ENCODE measurements at places on chromosomes 16 and 17. TPM values are rescaled to one million over a fixed set of nuclear protein-coding genes. Genes with fewer than 3 reads are reported as not detected.

The BORCS6 gene
- 7.3 TPM for total RNA-seq

The ABCC12 gene
- 0.09 TPM for total RNA-seq

The PAM16 gene
- total RNA-seq: 78.1 TPM

The SEZ6L2 gene
- 20.5 TPM for total RNA-seq

The GRIN2C gene
- total RNA-seq: 0.50 TPM

The CHST5 gene
- not detected for total RNA-seq
